ENCODE measurements at places on chromosomes 11 and 22. TPM values are rescaled to one million over a fixed set of nuclear protein-coding genes. Genes with fewer than 3 reads are reported as not detected.

Gene RAB1B
- total RNA-seq: 138 TPM

Gene CRYBA4
- not detected for total RNA-seq

Gene FERMT3
- 211 TPM for total RNA-seq

Gene CTSF
- 0.29 TPM for total RNA-seq

Gene GAS2L1
- total RNA-seq: 0.13 TPM

Measured in GM12878 (cell line).